WTC11 (cell line): ENCODE measurements at places on chromosomes 4 and X. TPM values are rescaled to one million over a fixed set of nuclear protein-coding genes. Genes with fewer than 3 reads are reported as not detected.

DNA sequence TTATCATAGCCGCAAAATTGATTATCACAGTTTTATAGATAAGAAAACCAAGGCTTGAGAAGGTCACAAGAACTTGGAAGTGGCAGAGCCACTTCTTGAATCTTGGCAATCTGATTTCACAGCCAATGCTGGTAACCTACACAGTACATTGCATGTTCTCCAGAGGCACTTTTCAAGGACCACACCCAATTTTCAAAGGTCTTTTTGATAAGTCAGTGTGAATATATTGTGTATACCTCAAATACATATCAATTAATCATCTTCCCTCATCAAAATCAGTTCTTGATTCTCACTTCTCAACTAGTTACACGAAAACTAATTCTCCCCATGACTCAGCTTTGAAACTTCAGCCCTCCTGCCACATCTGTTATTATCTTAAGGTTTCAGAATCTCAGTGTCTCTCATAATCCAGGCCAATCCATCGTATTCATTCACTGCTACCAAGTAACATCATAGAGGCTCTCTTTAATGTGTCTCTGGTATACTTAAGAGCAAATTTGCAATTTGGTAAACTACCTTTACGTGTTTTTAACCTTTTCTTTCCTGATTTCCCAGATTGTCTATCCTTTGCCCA, 16.8 kb downstream of the CAMK2D start:
- no peak for DNase-seq

The CXCL8 gene
- total RNA-seq, result not detected in 3 replicates

DNA sequence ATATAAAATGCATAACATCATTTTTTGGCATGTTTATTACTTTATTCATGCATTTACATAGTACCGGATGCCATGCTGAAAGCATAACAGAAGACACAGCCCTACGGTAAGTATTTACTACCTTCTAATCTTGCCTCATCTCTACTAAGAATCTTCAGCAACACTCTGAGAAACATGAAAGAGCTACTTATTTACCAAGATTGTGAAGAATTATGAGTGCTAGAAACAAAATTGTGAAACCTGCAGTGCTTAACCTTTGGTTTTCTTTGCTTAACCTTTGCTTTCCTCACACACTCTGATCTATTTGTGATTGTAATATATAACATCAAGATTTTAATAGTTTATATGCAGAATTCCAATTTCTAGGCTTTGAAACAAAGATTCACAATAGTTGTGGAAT, 7.4 kb downstream of the ANTXR2 start:
- no peak for DNase-seq

DNA sequence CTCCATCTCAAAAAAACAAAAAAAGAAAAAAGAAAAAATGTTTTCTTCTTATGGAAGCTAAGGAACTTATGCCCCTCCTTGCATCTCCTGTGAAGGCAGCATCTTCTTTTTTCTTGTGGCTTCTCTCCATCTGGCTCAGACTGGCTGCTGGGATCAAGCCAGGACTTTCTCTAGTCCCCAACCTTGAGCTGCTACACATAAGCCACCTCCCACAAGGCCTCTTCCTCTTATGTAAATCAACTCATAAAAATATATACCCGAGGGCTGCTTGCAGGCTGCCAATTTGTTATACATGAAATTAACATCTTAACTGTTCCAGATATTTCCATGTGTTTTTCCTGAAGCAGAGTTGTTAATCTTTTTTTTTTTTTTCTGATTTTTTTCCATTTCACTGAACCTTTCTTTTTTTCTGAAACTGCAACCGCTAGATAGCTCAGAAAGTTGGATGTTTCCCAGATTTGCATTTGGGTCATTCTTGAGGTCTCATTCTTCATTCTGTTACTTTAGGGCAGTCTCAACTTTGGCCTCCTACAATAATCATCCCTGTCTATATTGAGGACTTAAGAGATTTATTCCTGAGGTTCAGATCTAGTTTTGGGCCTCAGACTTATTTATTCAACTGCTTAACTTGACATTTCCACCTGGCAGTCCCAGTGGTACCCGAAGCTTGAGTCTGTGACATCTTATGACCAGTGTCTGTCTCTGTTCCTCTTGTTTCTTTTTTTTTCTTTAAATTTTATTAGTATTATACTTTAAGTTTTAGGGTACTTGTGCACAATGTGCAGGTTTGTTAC, 10.3 kb downstream of the SNX25 start:
- no peak for DNase-seq

The PABPC1L2B gene
- 1.0 to 1.7 TPM (median 1.6 TPM) in 3 replicates for total RNA-seq

The DCAF4L1 gene
- 0.09 to 0.31 TPM (median 0.14 TPM) in 3 replicates for total RNA-seq

GRCh38 chr4:76090241-76090691, 15.8 kb downstream of the ART3 start:
- no peak for DNase-seq

The WAS gene
- 0.79 to 1.6 TPM (median 0.96 TPM) in 3 replicates for total RNA-seq

The GPR82 gene
- not detected in 3 replicates for total RNA-seq

DNA sequence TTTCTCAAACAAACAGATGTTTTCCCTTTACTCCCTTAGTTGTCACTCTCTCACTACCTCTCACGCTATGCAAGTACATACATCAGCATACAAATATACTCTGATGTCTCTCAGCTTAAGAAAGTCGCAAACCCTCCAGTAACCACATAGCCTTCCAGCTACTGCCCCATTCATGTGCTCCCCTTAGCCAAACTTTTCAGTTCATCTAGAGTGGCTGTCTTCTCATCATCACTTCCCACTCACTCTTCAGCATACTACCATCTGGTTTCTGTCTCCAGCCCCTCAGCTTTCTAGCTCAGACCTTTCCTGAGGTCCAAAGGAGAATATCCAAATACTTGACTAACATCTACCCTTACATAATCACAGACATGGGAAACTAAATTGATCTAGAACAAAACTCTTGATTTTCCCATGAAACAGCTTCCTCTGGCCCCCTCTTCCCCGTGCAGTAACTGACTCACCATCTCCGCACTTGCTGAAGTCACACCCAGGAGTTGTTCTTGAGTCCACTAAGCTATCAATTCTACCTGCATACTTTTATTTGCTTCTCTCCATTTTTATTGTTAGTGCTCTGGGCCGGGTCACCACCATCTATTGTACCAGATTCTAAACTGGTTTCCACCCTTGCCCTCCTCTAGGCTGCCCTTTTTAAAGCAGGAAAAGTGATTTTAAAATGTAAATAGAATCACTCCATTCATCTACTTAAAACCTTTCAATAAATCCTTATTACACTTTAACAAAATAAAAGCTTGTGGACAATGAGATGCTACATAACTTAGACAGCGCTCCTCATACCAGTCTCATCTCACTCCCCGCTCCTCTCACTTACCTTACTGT, 57.2 kb downstream of the CASP6 start:
- DNase-seq, result no peak

The USP17L5 gene
- not detected in 3 replicates for total RNA-seq

The DOK7 gene
- total RNA-seq, result 0.22 to 0.46 TPM (median 0.44 TPM) in 3 replicates

The LRCH2 gene
- total RNA-seq, result 3.5 to 3.8 TPM (median 3.5 TPM) in 3 replicates

The NDST4 gene
- not detected in 3 replicates for total RNA-seq

- no peak for DNase-seq
Observed at GRCh38 chr4:130479674-130480073, 1383.7 kb downstream of the C4orf33 start.

GRCh38 chrX:14352511-14352910, 176.8 kb upstream of the GLRA2 start:
- DNase-seq, result no peak

DNA sequence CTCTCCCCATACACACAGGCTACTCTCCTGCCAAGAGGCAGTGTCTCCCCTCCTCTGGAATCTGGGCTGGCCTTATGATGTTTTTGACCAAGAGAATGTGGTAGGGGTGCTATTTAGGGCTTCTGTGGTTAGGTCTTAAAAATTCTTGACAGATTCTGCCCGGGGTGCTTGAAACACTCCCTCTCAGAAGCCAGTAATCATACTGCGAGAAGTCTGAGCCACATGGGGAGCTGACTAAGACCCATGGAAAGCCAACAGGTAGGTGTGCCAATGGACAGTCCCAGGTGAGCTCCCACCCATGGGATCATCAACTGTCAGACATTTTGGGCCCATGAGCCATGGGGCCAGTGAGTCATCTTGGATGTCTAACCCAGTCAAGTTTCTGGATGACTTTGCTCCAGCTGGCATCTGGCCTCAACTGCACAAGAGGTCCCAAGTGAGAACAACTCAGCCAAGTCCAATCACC, 315.7 kb downstream of the FBXW7 start:
- no peak for DNase-seq

The MAGEB17 gene
- total RNA-seq, result 0.27 to 0.63 TPM (median 0.41 TPM) in 3 replicates

DNA sequence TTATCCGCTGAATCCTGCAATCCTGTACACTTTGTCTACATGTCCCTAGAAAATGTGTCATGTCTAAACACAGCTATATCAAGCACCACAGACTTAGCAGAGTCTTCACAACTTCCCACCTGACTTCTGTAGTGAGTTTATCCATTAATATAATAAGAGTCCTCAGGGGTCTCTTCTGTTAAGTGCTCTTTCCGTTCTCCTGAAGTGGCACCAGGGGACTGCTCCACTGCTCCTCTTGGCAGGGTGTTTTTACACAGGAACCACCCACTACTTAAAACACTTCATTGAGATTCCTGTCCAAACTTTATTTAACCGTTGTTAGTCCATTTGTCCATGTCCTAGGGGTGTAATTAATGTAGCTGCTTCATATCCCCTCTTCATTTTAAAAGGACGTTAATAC, 1000.4 kb downstream of the STPG2 start:
- no peak for DNase-seq

DNA sequence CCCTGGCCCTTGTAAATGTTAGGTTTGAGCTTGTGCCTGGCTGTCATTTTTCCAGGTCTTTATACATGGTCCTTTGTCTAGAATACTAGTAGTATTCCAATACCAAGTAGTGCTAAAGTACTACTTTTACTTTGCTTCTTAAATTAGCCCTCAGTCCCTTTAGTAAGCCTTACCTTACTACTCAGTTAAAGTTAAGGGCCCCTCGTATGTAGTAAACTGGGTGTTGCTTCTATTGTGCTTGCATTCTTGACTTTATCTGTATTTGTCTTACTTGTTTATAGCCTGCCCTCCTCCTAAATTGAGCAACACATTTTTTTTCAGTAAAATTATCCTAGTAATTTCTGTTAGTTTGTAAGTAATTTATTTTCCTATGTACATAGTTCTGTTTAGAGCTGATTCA, 25.2 kb downstream of the CLCN3 start:
- no peak for DNase-seq

DNA sequence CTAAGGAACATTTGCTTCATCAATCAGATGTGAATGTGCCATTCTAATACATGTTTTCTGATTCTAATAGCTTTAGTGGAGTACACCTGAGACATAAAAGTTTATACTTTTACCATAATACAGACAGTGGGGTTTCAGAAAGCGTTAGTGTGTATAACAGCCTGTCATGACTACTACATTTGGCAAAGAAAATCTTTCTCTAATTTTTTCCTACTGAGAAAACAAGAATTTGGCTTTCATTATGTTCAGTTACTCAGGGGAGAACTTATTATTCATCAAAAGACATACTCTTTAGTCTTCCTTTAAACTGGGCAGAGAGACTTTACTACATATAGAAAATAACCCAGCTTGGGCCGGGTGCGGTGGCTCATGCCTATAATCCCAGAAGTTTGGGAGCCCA, 104.9 kb downstream of the PCDH18 start:
- no peak for DNase-seq

DNA sequence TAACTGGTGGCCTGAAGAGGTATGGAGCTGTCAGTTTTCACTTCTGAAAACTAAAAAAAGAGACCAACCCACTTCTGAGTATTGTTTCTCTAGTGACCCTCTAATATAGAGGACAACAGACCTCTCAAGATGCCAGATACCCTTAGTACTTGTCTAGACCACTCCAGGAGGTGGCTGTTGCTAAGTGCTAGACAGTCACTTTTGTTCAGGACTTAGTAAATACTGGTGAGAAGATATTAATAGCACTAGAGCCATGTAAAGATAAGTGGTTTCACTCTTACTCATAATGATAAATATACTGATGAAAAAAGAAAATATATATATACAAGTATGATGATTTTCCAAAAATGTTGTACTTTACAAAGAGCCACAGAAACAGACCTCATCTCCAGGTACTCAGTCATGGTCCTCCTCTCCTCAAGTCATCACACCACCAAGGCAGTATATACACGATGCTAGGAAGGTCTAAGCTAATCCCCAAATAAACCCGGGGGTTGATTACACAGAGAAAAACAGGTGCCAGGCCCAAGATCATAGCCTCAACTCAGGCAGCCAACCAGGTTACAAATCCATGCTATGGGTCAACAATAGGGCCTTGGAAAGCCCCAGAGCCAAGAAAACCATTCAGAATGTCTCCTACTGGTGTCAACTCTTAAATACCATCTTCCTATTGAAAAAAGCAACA, 66.9 kb downstream of the ARHGEF9 start:
- DNase-seq, result no peak

- DNase-seq, result no peak
Observed at GRCh38 chr4:157018920-157019490, 47.4 kb upstream of the PDGFC start.

The SLC49A3 gene
- total RNA-seq, result 5.8 to 6.8 TPM (median 6.7 TPM) in 3 replicates

- DNase-seq, result no peak
Observed at GRCh38 chr4:173821036-173821435, 291.0 kb upstream of the HAND2 start.

DNA sequence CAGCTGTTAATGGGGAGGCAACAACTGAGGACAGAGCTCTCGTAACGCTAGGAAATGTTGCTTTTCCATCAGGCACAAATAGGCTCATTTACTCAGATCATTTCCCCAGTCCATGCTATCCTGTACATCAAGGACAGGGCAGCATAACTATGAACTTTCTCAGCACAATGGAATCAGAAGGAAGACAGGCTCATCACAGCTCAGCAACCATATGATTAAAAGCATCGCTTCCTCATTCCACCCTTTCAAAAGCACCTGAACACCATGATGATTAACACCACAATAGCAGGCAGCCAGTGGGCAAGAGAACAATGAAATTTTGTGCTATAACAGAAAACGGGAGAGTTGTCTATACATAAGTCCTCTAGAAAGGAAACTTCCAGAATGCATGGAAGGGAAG, 297.8 kb downstream of the ZNF674 start:
- no peak for DNase-seq

DNA sequence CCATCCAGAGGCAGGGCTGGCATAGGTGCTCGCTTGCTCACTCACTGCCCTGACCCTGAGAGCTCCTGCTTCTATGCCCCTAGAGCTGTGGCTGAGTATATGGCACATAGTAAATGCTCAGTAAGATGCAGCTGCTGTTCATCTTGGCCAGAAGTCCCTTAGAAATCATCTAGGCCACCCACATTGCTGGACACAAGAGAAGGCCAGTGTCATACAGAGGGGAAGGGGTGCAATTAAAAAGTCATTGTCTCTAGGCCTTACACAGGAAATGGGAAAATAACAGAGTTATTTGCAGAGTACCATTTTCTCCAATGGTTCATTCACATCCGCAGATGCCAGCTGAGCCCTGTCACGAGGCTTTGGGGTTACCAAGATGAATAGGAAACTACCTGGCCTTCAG, 88.8 kb downstream of the MAMLD1 start:
- no peak for DNase-seq

- DNase-seq, result no peak
Observed at GRCh38 chrX:10574663-10575062, 45.7 kb downstream of the MID1 start.

The ARSH gene
- total RNA-seq, result not detected in 3 replicates

DNA sequence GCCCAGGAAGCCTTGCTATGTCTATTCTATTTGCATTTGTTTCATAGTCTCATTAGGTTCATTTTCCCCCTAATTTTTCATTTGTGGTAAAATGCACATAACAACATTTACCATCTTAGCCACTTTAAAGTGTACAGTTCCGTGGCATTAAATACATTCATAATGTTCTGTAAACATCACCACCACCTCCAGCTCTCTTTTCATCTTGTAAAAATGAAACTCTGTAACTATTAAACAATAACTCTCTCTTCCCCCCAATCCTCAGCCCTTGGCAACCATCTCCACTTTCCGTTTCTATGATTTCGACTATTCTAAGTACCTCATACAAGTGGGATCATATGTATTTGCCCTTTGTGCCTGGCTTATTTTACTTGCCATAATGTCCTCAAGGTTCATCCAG, 19.9 kb downstream of the ARHGEF38 start:
- no peak for DNase-seq

The C1QTNF7 gene
- total RNA-seq, result 0.04 TPM in 1 of 3 replicates, not detected in the others
